ENCODE measurements at places on chromosomes 6 and 20. TPM values are rescaled to one million over a fixed set of nuclear protein-coding genes. Genes with fewer than 3 reads are reported as not detected.

ZNF311 gene
- total RNA-seq, result 1.2 TPM

SLC24A3 gene
- total RNA-seq, result not detected

MRPL18 gene
- 101 TPM for total RNA-seq

MPIG6B gene
- total RNA-seq, result not detected

TBX18 gene
- not detected for total RNA-seq

RIPPLY2 gene
- not detected for total RNA-seq

RIMS4 gene
- not detected for total RNA-seq

RSPO4 gene
- not detected for total RNA-seq

SMPDL3A gene
- 1.2 TPM for total RNA-seq

MYMX gene
- total RNA-seq, result not detected

SLC18B1 gene
- 10.7 TPM for total RNA-seq

SIRPA gene
- 0.13 TPM for total RNA-seq

GSTA3 gene
- not detected for total RNA-seq

RAB44 gene
- not detected for total RNA-seq

VGLL2 gene
- total RNA-seq, result not detected

WFDC12 gene
- not detected for total RNA-seq

RSPH3 gene
- 2.6 TPM for total RNA-seq

PSORS1C2 gene
- total RNA-seq, result not detected

PHF10 gene
- 20.0 TPM for total RNA-seq

PI16 gene
- 0.29 TPM for total RNA-seq

PKIB gene
- total RNA-seq, result 6.1 TPM

BIRC7 gene
- total RNA-seq, result 2.7 TPM

CSTF1 gene
- total RNA-seq, result 49.0 TPM

PNLDC1 gene
- total RNA-seq, result not detected

ZSCAN9 gene
- 6.9 TPM for total RNA-seq

MDFI gene
- 0.36 TPM for total RNA-seq
